ENCODE measurements at places on chromosomes 4 and X.

DNA sequence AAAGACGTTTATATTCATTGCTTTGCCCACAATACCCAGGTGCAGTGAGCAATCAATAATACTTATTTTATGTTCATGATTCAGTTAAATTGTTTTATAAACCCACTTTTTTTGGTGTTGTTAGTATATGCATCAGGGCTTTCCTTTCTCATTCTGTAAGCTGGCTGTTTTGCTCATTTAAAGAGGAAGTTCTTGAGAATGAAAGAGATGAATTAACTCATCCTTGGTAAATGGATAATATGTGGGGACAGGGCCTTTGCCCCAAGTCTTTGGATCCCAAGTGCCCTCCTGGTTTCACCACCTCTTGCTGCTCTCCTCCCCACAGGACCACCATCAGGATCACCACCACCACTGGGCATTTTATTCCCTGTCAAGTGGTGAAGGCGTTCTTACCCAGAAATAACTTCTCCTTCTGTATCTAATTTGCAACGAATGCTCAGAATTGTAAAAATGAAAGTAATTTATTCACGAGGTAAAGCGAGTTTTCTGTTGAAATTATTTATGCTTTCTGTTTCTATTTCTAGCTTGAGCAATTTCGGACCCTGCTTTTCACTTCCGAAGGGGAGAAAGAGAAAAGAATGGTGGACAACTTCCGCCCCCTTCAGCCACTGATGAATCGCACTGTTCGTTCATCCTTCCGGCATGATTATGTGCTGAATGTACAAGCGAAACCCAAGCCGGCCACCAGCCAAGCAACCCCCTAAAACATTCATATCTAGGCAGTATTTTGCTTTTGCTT is 8.2 kb upstream of the ZRSR2 start:
- no peak for DNase-seq

DNA sequence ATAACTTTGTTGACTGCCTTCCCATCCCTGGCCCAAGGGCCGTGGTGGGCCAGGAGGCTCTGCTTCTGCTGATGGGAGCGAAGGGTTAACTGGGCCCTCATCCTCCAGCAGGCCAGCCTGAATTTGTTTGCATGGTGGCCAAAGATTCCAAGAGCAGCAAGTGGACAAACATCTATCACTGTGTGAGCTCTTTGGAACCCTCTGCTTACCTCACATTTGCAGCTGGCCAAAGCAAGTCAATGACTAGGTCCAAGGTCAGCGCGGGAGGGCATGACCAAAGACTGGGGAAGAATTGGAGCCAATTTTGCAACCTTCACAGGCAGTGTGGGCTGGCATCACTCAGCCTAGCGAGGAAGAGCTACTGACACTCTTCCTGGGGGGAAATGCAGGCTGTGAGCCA is 67.8 kb upstream of the ATP6AP2 start:
- DNase-seq = no peak

DNA sequence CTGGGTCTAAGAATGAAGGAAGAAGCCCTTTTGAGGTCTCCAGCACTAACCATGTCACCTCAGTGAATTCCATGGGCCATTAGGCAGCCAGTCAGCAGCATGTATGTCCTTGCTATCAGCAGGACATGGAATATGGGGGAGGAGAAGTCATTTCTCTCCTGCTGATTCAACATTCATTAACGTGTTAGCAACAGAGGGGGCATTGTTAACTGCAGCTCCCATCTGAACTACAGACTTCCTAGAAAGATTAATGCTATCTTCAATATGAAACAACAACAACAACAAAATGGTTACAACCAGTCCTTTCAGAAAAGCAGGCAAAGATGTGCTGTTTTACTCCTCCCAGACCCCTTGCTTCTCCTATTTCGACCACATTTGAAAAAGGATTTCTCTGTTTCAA is 120.4 kb upstream of the SLC34A2 start:
- DNase-seq = no peak

- DNase-seq = no peak
These were observed 7.1 kb upstream of the BST1 start for GRCh38 chr4:15695729-15696128.

DNA sequence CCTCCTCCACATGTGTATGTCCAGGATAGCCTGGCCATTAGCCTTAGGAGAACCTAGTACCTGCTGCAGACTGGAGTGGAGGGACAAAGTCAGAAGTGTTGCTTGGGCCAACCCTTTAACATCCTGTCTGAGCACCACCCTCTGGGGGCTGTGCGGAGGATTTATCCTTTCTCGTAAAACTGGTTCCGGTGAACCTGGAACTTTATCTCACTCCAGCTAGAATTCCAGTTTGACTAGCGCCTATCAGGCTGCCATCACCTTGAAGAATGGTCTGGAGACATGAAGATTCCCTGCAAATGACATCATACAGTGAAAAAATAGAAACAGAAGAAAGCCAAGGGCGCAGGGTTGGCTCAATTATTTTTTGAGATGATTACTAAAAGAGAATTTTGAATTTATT is 4.0 kb downstream of the TCEAL8 start:
- DNase-seq = no peak

DNA sequence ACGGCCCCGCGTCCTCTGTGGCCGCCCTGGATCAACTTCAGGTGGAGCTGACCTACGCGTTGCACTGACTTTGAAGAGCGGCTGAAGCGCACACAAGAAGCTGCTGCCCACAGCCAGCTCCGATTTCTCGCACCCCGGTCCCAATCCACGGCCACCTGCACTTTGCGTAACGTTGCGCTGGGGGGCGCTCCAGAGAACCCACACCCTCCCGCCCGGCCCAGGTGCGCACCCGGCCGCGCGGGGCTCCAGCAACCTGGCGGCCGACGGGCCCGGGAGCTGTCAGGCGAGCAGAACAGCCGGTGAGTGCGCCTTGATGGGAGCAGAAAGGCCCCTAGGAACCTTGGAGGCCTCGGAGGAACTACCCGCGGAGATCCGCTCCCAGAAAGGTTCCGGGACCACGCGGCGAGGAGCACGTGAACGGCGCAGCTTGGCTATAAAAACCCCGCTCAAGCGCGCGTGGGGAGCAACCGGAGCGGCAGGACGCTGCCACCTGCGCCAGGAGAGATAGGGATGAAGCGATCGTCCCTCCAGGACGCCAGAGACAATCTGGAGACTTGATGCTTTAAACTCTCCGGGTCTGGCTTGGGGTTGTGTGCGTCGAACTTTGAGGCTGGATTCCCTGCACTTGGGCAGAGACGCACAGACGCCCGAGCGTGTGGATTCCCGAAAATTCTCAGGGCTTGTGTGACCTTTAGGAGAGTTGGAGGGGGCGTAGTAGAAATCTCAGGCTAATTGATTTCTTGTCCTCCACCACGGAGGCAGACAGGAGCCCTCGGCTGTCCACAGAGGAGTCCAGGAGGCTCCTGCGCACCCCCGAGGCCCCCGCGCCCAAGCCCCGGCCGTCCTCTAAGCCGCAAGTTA is 591 bp upstream of the NWD2 start:
- peak; percentile 67 for DNase-seq

DNA sequence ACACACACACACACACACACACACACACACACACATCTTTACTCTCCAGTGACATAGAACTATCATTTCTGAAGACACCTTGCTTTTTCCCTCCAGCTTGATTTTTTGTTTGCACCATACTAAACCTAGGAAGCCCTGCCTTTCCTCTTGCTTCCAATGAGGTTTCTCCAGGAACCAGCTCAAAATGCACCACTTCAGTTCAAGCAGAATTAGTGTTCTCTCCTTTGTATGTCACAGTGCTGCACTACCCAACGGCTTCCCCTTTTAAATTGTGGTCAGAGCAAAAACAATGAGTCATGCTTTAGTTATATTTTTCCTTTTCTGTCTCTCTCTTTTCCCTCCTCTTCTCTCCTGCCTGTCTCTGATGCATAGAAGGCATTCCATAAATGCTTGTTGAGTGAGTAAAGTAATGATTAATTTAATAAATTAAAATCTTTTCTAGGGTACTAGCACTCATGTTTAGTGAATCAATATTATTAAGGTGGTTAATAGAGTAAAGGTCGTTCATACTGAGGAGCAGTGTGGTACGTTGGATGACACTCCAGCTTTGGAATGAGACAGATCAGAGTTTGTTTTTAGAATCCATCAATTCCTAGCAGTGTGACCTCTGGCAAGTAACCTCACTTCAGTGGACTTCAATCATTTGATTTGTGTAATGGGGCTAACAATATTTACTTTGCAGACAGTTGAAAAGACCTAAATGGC is 5.9 kb downstream of the RTL3 start:
- no peak for DNase-seq

GRCh38 chrX:12080265-12080664 is 58.0 kb upstream of the FRMPD4 start:
- DNase-seq = no peak

DNA sequence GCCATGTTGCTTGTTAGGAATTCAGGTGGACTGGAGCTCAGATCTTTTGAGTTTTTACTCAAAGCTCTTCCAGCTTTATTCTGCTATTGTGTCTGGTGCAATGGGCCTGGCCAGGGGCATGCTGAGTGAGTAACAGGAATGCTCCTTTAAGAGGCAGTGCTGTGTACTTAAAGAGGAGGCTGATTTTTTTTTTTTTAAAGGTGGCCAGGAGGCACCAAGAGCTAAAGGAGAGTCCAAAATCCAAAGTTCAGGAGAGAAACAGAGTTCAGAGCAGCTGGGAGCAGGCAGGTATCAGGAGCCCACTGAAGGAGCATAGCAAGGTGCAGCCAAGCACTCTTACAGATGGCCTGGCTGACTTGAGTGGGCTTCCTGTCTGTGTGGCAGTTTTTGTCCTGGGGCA is 178.7 kb downstream of the FMR1NB start:
- DNase-seq = no peak

GRCh38 chrX:133983974-133984845 is 1.2 kb downstream of the GPC3 start:
- DNase-seq = no peak

GRCh38 chrX:10598540-10598939 is 21.8 kb downstream of the MID1 start:
- DNase-seq = no peak

GRCh38 chr4:78532046-78532445 is 19.5 kb upstream of the ANXA3 start:
- DNase-seq = no peak

DNA sequence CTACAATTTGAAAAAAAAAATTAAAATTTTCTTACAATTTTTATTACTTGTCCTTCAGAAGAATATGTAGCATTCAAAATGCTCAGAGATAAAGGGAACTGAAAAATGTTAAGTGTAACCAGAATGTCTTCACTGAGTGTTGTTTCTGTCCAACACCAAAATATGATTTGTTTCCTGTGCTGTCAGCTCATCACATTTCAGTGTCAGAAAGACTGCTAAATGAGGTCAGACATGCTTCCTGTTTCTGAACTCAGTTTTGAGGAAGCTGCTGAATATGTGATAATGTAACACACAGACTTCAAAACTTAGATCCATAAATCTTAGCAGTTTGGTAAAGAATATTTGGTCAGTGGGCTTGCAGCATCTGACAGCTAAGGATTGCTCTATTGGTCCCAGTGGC is 1849.7 kb downstream of the PCDH7 start:
- no peak for DNase-seq

DNA sequence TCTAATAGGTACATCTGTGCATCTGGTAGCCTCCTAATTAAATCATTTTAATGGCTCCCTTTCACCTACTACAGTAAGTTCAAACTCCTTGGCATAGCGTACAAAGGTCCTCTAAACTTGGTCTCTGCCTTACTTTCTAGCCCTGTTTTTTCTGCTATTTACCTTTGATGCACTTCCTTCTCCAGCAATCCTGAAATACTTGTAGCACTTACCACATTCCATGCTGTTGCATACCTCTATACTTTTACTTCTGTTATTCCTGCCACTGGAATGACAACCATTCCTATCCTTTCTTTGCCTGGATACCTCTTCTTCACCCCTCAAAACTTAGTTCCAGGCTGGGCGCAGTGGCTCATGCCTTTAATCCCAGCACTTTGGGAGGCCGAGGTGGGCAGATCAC is 56.6 kb upstream of the LHFPL1 start:
- no peak for DNase-seq

DNA sequence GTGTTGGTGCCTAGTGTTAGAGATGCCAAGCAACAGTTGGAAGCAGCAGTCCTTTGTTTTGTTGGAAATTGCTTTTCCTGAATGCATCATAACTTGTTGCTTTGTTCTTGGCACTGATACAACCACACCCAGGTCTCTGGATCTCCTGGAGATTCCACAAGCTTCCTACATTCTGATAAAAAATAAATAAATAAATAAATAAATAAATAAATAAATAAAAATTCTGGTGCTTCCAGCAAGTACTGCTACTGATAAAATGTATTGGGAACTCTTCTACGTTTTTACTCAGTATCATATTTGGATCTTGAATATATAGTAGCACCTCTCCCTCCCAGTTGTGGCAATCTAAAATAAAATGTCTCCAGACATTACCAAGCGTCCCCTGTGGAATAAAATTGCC is 62.7 kb upstream of the GRID2 start:
- no peak for DNase-seq

- DNase-seq = no peak
These were observed 11.9 kb upstream of the AREG start for GRCh38 chr4:74433043-74433442.

DNA sequence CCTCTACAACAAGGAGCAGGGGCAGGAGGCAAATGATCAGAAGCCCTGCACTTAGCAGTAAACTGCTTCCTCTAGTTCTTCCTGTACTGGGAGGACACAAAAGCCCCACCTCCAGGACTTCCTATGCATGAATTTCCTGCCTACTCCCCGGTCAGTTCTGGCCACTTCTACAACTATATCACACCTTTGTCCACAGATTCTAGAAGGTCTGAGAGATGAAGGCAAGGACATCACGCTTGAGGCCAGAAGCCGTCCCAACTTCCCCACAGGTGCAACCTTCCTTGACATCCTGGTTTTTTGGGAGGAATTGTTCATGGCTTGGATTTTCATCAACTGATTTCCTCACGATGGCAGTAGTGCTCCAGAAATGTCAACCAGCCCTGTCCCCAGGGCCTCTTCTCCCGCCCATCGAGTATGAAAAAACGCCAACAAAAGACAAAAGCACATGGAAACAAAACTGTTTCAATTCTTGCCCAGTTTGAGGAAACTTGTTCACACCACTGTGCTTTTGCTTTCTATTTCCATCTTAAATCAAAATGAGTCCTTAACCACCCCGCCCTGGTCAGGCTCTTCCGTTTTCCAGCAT is 206.5 kb upstream of the STK26 start:
- no peak for DNase-seq

DNA sequence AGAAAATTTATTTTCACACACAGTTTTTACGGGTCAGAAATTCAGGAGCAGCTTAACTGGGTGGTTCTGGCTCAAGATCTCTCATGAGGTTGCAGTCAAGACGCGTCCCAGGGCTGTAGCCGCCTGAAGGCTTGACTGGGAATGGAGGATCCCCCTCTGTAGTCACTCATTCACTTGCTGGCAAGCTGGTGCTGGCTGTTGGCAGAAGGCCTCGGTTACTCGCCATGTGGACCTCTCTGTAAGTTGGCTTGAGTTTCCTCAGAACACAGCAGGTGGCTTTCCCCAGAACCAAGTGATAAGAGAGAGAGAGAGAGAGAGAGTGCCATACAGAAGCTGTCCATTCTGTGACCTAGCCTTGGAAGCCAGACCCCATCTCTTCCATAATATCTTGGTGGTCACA is 132.8 kb downstream of the DCLK2 start:
- DNase-seq = no peak

DNA sequence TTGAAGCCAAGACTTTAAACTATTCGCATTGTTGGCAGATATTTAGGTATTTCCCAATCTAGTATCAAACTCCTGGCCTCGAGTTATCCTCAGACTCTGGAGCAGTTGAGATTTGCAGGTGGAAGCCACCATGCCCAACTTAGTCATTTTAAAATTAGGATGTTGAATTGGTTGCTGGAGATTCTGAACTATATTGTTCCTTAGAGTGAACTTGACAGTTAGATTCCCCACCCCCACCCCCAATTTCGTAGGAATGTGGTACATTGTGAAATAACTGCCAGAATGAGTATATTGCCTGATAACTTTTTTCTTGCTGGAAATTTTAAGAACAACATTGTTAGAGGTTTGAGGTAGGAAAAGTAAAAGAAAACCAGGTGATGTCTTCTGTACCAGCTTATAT is 2.3 kb downstream of the NOCT start:
- DNase-seq = no peak
